Hepatic stellate cell (primary cell): ENCODE measurements at places on chromosomes 2 and 18.

DNA sequence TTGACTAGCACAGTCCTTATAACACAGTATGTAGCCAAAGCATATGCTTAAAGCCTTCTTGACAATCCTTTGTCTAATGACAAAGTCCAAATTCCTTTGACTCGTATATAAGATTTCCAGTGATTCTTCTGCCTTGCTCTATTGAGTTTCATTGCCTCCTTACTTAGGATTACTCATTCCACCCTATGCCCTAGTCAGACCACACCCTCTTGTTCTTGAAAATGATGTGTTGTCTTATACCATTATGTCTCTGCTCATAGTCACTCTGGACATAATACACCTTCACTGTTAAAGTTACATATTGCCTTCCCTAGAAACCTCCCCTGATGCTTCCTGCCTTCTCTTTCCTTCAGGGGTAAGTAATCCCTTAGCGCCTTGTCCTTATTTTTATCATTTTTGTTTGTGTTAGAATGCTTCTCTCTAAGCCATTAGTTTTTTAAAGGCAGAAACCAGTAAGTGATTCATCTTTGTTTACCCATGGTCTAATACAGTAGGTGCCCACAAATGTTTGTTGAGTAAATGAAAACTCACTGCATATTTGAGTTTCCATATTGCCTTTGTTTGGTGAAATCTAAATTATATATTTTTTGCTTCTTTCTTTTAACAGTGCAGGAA, 19.3 kb downstream of the GPD2 start:
- peak; percentile 49 for DNase-seq

DNA sequence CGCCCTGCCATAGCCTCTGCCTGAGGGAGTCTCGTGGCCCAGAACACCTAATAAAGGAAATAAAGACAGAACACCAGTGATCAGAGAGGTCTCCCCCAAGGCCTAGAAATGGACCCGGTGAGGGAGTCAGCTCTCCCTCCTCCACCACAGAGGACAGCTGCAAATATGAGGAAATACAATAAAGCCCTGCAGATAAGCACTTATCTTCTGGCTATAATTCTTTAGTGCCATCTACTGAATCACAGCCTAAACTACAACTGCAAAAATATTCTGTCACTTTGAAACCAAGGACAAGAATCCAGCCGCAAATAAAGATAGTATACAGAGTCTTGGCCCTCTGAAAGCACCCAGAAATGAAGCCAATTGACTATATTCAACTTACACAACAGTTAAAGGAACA, 42.4 kb upstream of the TACR1 start:
- DNase-seq = no peak

DNA sequence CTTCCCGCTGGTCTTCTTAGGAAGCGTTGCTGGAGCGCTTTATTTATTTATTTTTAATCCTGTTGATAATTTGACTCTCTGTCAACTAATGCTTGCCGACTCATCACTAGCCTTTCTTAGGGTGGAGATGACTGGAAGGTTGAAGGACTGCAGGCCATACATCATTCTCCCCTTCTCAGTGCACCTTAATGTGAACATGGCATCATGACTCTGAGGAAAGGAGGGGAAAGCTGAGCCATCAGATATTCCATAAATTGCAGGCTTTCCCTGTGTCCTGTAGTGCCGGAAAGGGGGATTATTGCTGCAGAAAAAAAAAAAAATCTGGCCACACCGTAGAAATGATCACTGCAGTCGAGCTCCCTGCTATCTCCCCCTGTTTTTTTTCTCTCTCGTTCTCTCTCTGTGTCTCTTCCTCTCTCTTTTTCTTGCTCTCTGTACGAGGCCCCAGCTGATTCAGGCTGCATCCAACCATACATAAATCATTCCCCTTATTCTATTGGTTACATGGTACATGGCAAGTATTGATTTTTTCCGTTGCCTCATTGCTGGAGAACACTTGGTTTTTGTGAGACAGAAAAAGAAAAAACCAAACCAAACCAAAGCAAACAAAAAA, 125.8 kb upstream of the EFEMP1 start:
- DNase-seq = no peak

- no peak for DNase-seq
Measured at GRCh38 chr18:46332921-46333341, 228.7 kb downstream of the HAUS1 start.

GRCh38 chr2:19688059-19688458, 213.7 kb downstream of the TTC32 start:
- DNase-seq = no peak
